ENCODE measurements at places on chromosomes 7 and 10.
A peak's percentile ranks its signal among the peaks of the same experiment; 100 is the strongest.

DNA sequence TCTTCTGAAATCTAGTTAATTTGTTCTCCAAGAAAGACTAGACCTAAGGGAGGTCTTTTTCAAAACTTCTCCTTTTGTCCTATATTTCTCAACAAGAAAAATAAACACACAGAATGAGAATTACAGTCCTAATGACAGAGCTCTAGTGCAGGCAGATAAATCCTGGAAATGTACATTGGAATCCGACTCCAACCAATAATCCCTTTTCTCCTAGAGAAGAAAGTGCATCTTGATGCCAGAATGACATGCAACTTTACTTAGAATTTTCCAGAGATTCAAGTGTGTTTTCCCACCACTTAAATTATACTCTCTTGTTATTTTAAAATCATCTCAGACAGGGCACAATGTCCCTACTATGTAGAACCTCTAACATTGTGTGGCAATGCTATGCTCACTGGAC is 68.2 kb downstream of the MET start:
- no peak for DNase-seq

GRCh38 chr7:135178364-135178763 is 7.9 kb upstream of the CYREN start:
- DNase-seq, result no peak

DNA sequence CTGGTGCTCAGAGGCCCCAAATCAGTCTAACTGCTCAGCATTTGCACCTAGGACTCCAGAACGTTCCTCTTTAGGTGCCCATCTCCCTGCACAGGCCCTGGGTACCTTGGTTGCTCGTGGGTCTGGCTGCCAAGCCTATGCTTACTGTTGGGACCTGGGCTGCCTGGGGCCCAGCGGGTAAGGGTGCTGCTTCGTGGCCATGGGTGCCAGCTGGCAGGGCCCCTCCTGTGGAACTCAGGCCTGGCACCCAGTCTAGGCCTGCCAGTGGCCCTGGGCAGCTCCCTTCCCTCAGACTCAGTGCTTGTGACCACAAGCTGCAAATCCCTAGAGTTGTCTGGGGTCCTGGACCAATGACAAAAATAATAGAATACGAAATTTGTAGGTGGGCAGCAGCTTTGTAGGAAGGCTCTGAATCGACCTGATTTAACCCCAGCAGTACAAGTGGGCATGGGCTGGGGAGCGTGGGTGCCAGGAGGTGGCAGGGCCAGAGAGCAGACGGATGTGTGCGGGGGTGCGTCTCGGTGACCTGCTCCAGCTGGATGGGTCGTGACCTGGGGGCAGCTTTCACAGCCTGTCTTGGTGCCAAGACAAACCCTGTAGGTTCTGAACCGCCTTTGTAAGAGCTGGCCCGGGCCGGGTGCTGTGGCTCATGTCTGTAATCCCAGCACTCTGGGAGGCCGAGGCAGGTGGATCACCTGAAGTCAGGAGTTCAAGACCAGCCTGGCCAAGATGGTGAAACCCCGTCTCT is 69.7 kb downstream of the MKI67 start:
- DNase-seq, result no peak

DNA sequence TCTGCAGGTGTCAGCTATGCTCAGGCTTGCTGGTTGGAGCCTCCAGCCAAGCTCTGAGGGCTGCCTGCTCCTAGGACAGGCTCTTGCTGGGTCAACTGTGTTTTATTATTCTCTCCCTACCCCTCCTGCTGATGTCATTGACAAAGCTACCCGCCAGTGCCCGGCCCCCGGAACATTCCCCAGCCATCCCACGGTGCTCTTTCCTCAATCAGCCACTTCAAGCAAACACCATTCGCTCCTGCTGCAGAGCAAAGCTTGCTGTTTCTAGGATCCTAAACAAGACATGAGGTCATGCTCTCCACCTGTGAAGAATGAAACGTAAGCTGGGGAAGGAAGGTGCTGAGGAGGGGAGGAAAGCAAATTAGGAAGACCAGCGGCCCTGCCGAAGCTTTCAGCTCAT is 2.1 kb upstream of the C10orf71 start:
- no peak for DNase-seq

- no peak for DNase-seq
These were observed 52.8 kb upstream of the CCAR1 start for GRCh38 chr10:68668231-68668630.

DNA sequence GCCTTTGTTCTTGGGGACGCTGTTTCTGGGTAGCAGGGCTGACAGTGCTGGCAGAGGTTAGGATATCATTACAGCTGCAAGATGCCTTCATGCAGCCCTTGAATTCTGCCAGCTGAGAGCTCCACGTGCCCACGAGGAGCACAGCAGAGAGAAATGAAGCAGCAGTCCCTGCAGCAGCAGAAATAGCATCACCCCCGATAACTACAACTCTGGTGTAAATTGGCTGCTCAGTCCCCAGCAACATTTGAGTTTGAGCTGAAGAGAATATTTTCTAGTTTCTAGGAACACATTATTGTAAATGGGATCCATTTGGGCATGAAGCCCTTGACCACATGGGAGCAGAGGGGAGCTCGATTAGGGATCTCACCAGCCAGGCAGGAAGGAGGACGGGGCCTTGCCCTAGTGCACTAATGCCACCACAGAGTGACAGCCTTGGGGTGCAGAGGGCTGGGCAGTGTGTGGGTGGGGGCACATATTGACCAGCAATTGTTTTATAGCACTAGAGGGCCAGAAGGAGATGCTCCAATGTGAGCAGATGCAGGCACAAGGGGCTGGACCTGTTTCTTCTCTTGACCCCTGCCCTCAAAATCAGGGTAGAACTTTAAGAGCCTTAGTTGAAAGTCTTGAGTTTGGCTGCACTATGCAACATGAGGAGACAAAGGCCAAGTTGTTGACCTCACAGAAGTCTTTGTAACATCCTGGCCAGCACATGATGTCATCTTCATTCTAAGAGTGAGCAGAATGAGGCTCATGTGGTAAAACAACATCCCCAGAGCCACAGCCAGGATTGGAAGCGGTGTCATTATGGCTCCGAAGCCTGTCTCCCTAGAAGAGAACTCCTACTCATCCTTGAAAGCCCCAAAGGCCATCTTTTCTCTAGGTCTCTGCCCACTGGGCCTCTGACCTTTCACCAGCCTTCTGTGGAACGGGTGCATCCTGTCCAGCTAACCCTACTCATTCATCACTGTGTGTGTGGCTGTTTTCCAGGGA is 52.6 kb downstream of the ADCY1 start:
- no peak for DNase-seq

DNA sequence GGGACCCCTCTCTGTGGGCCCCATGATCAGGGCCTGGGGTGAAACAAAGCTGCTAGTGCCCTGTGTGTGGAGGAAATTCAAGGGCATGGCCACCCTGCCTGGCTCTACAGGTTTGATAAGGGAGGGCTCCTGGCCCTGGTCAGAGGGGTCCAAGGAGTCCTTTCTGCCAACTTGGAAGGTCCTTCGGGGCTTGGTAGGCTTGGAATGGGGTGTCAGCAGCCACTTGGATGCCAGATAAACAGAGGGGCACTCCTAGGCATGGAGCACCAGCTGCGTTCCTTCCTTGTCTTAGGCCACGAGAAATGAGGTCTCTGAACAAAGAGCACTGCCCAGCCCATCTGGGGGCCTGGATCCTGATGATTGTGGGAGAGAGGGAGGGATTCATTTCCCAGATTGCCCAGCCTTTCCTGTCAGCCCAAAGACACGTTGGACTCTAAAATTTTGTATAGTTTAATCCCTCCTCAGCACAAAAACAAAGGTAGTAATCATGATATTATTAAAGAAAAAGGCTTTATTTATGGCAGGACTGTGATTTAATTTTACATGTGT is 5.1 kb downstream of the MTURN start:
- DNase-seq, result no peak

- DNase-seq, result no peak
These were observed 90.1 kb downstream of the HIF1AN start for GRCh38 chr10:100625816-100626215.

- no peak for DNase-seq
These were observed 31.3 kb upstream of the DAGLB start for GRCh38 chr7:6479067-6479466.

DNA sequence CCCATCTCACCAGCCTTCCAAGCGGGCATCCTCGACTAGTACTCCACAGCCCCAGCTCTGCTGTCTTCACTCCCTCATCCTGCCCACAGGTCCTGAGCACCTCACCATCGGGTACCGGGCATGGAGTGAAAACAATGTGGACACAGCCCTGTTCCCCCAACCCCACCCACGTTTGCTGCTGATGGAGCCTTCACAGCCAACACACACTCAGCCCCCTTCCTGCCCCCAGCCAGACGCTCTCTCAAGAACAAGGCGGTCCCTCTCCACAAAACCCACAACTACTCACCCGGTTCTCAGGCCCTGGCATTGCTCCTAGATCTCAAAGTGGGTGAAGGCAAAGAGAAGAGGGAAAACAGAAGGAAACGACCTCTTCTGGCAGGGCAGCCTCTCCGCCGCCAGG is 56.1 kb downstream of the SLIT1 start:
- DNase-seq, result no peak

DNA sequence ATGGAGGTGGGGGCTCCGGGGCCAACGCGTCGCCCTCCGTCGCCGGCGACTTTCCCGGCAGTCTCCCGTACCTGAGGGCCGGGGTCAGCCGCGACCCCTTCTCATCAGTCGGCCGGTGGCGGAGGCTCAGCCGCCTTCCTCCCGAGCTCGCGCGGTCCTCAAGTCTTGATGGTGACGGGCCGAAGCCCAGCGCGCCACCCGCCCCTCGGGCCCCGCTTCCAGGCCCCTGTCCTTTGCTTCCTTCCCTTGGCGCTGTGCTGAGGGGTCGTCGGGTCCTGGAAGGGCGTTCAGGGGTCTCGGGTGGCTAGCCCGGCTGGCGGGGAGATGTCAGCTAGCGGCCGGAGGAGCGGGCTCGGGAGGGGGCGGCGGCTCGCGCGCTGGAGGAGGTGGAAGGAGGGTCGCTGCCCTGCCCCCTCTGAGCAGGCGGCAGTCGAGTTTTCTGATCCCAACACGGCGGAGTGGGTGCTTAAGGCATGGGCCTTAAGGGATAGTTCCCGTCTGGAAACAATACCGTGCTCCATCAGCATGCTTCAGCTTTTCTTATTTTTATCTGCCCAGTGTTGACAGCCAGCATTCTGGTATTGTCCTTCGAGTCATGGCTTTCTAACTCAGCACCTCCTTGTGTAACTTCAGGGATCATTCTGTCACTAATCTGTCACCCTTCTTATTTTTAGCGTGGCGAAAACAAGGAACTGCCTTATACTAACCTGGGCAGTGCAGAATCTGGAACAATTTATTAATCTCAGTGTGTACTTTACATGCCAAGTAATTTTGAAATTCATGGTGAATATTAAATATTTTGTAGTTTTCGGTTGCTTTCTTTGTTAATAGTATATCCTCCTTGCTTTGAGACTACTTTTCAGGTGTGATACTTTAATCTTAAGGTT is 748 bp downstream of the PHTF2 start:
- peak; percentile 72 for DNase-seq

GRCh38 chr7:39882148-39882784 is 67.8 kb upstream of the CDK13 start:
- no peak for DNase-seq

- no peak for DNase-seq
These were observed 13.9 kb downstream of the CROT start for GRCh38 chr7:87359366-87359765.

- no peak for DNase-seq
These were observed at the start of gene ADAM12 for GRCh38 chr10:126387931-126388911. Gene ADAM12 (minus strand): TSS chr10:126388477. CDS start chr10:126388145, 332 bp downstream.

DNA sequence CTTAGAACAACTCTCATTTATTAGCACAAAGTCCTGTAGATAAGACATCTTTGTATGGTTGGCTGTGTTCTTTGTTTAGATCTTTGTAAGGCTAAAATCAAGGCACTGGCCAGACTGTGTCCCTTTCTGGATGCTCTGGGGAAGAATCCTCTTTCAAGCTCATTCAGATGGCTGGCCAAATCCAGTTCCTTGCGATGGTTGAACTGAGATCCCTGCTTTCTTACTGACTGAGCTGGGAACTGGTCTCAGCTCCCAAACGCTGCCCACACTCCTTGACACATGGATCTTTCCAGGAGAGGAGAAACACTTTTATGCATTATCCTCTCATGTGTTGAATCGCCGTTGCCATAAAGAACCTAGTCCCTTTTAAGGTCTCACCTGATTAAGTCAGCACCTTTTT is 586.5 kb upstream of the IGFBP3 start:
- no peak for DNase-seq

GRCh38 chr7:98203261-98203963 is 7.8 kb upstream of the BHLHA15 start:
- DNase-seq, result peak; percentile 67

- DNase-seq, result no peak
These were observed 113.5 kb downstream of the AHR start for GRCh38 chr7:17411922-17412321.

- no peak for DNase-seq
These were observed 265.1 kb downstream of the FGFR2 start for GRCh38 chr10:121332829-121333765.

All from activated CD8-positive, alpha-beta memory T cell treated with anti-CD3 and anti-CD28 coated beads, Interleukin-2, amount 50 U/mL, for 48 hours (primary cell).